ENCODE measurements at places on chromosomes 2 and 18.

GRCh38 chr18:63087421-63088230 lies 231.9 kb downstream of the BCL2 start:
- no peak for DNase-seq

- no peak for DNase-seq
Measured at GRCh38 chr18:4720518-4720917, 265.4 kb upstream of the DLGAP1 start.

GRCh38 chr18:63730773-63731172 lies 28.0 kb downstream of the SERPINB11 start:
- DNase-seq, result no peak

DNA sequence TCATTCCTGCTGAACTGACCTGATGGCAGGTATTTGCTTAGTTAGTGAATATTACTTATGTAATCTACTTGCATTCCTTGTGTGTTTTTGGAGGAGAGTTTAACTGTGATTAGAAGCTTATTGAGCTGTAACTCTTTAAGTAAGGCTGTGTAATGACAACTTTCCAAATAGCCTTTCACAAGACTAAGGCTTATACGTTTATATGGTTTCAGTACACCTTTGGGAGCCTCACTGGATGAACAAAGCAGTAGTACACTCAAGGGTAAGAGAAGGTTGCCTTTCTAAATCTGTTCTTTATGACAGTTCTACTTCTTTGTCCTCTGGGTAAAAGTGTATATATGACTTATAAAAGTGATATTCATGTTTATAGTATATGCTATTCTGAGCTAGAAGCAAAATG lies 4.3 kb downstream of the ITPRID2 start:
- DNase-seq, result no peak

DNA sequence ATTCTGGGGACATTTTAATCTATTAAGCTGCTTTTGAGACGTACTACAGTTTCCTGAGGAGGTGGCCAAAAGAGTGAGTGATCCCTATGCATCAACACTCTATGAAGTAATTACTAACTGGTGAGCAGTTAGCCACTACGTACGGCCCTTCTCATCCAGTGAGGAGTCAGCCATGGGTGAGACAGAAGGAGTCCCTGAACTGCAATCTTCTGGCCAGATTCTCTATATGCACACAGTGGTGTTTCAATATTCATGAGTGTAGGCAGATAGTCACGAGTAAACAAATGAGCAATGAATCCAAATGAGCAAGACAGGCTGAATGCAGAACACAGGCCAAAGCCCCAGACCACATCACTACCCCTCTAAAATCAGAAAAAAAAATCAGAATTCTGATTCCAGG lies 29.8 kb upstream of the TMEM214 start:
- no peak for DNase-seq

DNA sequence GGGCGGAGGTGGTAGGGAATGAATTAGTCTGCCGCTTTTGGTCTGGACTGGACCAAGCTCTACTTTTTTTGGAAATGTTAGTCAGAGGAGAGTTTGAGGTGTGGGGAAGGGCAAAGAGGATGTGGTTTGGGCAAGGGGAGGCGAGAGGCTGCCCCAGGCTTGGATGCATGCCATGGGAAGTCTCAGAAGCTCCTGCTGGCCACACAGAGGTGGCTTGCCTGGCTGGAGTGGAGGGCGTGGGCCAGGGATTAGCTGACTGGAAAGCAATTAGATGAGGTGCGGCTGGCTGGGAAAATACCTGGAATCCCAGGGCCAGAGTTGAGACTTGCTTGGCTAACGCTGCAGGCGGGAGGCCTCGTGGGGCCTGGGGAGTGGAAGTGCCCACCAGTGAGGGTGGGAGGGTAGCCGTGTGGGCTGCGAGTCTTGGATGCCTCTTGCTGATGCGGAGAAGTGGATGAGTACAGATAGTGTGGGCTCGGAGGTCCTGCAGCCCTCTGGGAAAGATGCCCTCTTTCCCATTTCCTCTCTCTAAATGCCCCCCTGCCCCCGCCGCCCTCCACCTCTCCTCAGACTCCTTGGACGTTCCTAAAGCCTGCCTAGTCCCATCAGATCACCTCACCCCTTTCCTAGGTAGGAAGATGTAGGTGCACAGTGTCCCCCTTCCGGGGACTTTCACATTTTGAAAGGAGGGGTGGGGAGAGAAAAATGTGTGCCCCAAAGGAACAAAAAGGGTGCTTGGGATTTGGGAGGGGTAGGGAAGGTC lies 117.6 kb downstream of the SMAD7 start:
- no peak for DNase-seq

- DNase-seq, result no peak
Measured at GRCh38 chr18:60279391-60279790, 93.2 kb downstream of the MC4R start.

- no peak for DNase-seq
Measured at GRCh38 chr2:161134547-161135518, 25.4 kb upstream of the TANK start.

GRCh38 chr2:181332044-181332605 lies 125.1 kb upstream of the ITGA4 start:
- no peak for DNase-seq

DNA sequence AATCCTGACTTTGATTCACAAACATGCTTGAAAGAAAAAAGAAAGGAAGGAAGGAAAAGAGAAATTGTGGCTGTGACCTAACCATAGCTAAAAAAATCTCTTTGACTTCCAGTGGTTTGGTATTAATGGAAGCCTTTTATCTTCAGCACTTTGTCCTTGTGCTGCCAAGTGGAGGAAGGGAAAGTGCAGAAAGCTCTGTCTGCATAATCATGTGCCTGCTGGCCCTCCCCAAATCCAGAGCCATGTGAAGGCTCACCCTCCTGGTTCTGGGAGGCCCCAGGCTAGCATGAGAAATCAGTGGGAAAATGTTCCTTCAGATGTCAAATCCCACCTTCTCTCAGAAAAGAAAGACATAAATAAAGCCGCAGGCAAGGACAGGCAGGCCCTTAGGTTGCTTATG lies 48.3 kb upstream of the BMPR2 start:
- DNase-seq, result no peak

- DNase-seq, result no peak
Measured at GRCh38 chr2:16326711-16327300, 338.8 kb downstream of the CYRIA start.

DNA sequence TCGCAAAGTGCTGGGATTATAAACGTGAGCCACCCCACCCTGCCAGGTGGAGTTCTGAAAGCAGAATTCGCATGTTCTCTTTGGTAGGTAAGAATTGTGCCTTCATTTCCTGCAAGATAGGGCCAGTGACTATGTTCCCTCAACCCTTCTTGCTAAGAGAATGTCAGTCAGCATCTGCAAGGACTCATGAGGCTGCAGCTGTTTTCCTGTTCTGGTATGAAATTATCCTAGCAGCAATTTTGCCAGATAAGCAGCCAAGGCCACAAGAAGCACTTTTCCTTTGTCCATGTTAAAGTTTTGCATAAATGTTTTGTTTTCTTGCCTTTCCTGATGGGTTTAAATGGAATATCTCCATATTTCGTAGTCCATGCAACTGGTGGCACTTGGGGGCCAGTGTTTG lies 6.8 kb upstream of the ARHGAP28 start:
- DNase-seq, result no peak

DNA sequence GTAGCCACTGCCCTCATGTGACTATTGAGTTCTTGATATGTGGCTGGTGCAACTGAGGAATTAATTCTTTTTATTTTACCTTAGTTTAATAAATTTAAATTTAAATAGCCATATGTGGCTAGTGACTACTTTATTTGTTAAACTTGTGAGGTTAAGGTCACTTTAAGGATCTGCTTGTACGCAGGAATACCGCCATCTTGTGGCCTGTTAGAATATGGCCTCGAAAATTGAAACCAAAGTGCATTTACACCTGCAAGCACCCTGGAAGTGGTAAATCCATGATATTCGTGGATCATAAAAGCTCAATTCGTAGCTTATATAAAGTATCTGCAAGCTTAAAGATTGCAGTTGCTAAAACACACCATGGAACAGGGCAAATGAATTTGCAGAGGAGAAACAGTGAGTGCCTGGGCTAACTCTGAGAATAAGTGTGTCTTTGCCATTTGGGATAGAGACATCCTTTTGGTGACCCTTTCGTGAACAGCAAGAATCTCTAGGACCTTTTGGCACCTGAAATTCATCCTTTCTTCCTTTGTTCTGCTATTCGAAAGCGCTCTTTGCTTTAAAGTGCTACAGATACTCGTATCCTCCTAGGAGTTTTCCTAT lies 59.9 kb upstream of the REG3A start:
- peak; percentile 45 for DNase-seq

DNA sequence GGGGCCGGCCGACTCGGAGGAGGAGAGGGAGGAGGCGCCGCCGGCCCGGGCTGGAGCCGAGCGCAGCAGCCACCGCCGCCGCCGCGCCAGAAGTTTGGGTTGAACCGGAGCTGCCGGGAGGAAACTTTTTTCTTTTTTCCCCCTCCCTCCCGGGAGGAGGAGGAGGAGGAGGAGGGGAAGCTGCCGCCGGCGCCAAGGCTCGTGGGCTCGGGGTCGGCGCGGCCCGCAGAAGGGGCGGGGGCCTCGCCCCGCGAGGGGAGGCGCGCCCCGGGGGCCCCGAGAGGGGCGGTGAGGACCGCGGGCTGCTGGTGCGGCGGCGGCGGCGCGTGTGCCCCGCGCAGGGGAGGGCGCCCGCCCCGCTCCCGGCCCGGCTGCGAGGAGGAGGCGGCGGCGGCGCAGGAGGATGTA lies 316 bp downstream of the CRIM1 start:
- no peak for DNase-seq

DNA sequence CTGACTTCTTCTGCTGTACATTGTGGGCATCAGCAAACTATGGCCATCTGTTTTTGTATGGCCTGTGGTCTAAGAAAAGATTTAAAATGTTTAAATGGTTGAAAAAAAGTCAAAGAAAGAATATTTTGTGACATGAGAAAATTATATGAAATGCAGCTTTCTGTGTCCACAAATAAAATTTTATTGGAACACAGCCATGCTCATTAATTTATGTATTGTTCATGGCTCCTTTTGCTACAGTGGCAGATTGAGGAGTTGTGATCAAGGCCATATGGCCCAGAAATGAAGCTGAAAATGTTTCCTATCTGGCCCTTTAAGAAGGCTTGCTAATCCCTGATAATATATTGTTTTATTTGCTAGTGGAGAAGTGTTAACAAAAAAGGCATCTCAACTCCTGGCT lies 162.0 kb downstream of the SLC4A3 start:
- no peak for DNase-seq

GRCh38 chr2:64420677-64421076 lies 33.3 kb upstream of the LGALSL start:
- DNase-seq, result no peak

GRCh38 chr18:27769152-27769551 lies 407.8 kb downstream of the CDH2 start:
- no peak for DNase-seq

- DNase-seq, result no peak
Measured at GRCh38 chr2:11867926-11868325, 121.5 kb downstream of the LPIN1 start.

DNA sequence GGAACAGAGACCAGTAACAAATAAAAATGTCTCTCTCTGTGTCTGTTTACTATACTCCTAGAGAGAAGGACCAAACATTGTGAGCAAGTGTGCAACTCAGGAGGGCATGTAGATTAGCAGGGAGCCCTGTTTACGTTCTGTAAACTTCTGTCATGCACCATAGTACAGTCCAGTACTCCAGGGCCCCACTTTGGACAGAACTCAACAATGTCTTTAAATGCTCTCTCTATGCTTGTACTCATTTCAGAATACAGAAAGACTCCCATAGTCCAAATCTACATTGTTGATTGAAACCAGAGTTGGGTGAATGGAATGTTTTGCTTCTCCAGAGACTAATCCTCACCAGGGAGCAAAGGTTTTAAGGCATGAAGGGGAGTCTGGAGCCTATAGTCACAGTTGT lies 934.8 kb downstream of the NRXN1 start:
- DNase-seq, result no peak

DNA sequence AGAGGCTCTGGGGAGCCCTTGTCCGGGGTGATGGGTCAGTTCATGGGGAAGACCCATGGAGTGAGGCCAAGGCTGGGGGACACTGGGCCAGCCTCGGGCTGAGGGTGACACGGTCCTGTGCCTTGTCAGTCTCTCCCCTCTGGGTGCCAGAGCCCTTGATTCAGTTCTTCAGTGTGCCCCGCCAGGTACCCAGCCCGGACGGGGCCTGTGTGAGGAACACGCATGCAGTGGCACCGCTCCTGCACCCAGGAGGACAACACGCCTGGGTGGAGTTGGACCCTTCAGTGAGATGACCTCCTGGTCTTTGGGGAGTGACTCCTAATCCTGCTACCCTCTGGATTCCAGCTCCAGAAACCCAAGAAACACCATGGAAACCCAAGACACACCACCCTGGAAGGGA lies 264.4 kb downstream of the LOXHD1 start:
- DNase-seq, result no peak

GRCh38 chr2:67752969-67753368 lies 309.8 kb downstream of the C1D start:
- DNase-seq, result no peak

GRCh38 chr2:135512099-135512498 lies 18.9 kb downstream of the ZRANB3 start:
- DNase-seq, result no peak

DNA sequence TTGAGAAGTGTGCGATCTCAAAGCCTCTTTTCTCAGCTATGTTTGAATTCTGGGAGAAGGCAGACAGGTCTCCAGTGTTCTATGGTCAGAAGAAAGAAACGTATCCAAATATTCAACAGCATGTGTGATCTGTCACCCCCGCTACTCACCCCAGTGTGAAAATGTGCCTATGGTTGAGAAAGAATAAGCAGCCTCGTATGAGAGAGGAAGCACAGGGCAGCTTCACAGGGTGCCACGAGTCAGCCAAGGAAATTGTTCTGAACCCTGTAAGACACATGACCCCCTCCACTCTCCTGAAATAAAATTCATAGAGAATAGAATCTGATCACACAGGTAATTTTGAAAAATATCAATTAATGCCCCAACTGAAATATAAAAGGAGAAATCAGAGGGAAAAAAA lies 8.0 kb upstream of the SF3B1 start:
- DNase-seq, result no peak

- no peak for DNase-seq
Measured at GRCh38 chr2:148110184-148110583, 89.3 kb downstream of the MBD5 start.

GRCh38 chr2:195664528-195664927 lies 7.5 kb downstream of the SLC39A10 start:
- DNase-seq, result no peak

DNA sequence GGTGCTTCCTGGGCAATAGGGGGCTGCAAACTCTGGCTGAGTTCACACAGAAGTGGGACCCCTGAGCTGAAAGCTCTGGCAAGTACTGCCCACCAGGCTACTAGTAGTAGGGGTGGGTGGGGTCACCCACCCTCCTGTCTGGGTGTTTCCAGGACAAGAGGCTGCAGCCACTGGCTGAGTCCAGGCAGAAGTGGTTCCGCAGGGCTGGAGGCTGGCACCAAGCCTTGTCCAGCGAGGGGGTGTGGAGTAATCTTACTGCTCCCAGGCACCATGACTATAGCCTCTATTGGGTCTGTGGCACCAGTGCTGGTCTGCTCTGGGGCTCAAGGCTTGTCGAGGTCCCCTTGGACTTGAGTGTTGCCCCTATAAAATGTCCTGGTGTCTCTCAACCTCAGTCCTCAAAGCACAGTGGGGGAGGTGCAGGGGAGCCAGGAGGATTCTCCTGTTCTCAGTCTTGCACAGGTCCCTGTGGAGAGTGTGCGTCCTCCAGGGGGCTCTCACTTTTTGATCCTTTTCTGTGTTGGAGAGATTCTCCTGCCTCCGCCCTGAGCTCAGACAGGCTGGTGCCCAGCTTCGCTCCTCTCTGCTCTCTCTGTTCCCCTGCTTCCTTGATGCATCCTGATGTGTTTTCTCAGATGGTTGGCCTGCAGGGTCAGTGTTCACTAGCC lies 48.1 kb downstream of the NUP35 start:
- no peak for DNase-seq
